Fibroblast of the conjunctiva (primary cell): ENCODE measurements at places on chromosomes 12 and 14.

DNA sequence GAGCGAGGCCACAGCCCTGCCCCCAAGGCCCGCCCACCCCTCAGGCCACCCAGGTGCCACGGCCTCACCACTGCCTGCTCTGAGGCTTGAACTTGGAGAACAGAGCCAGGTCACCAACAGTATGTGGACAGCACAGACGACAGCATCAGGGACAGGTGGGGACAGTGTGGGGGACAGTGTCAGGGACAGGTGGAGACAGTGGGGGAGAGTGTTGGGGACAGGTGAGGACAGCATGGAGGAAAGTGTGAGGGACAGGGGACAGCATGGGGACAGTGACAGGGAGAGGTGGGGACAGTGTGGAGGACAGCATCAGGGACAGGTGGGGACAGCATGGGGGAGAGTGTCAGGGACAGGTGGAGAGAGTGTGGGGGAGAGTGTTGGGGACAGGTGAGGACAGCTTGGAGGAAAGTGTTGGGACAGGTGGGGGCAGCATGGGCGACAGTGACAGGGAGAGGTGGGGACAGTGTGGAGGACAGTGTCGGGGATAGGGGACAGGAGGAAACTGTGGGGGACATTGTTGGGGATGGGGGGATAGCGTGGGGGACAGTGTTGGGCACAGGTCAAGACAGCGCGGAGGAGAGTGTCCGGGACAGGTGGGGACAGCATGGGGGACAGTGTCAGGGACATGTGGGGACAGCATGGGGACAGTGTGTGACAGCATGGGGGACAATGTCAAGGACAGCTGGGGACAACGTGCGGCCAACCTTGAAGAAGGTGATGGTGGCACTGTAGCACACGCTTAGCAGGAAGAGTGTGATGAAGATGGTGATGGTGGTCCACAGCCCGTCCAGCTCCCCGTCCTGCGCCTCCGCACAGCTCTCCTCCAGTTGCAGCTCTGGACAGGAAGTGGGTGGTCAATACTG is 114.9 kb downstream of the TMEM121 start:
- DNase-seq: no peak

- no peak for DNase-seq
These were observed 132.4 kb downstream of the TGFB3 start for GRCh38 chr14:75849300-75849895.

GRCh38 chr14:25014440-25014839 is 35.5 kb downstream of the STXBP6 start:
- DNase-seq: no peak

GRCh38 chr14:90456551-90456950 is 59.7 kb downstream of the CALM1 start:
- no peak for DNase-seq

GRCh38 chr12:27198036-27198435 is 46.0 kb upstream of the STK38L start:
- no peak for DNase-seq

DNA sequence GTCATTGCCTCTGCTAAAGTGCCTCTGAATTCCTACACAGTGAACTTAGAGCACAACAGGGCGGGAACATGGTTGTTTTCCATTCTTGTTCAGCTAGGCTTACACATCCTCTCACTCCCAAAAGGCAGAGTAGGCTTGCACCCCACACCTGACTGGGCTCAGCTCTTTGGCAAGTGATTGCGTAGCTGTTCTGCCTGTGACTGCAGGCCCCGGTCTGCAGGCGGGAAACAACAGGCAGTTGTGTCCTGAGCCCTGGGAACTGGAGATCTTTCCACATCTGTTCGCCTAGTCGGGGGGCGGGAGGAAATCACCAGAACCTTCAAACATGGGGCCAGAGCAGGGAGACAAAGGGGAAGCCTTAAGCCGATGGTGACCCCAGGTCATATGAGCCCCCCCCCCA is 274.7 kb downstream of the ZFP36L1 start:
- DNase-seq: no peak

DNA sequence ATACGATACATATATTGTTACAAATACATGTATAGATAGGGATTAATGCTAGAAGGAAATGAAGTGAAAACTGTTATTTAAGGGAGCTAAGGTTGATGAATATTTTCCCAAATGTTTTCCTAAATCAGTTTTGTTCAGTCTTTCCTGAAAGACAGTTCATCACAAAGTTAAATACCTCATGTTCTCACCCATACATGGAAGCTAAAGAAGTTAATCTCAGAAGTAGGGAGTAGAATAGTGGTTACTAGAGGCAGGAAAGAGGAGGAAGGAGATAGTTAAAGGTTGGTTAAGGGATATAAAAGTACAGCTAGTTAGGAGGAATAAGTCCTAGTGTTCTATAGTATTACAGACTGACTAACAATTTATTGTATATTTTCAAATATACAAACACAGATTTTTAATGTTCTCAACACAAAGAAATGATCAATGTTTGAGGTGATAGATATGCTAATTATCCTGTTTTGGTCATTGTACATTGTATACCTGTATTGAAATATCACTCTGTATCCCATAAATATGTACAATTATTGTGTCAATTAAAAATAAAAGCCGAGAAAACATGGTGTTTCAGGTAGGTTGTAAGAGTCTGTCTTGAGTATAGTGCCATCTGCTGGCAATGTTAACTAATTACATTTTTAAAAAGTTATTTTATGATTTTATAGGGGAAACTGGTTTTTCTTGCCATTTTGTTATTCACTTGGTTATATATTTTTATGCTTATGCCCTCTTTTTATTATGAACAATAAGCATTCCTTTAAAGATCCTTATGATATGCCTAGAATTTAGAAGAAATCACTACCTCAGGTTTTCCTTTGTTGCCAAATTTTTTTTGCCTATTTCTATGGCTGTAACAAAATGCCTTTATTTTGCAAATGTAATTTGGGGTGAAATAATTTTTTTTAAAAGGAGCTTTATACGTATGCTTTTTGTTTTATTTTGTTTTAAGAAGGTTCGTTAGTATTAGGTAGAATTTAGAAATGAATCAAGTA is 26.9 kb downstream of the ZDHHC17 start:
- peak; percentile 6 for DNase-seq
